ENCODE measurements at places on chromosomes 7 and 10.

- no peaks in the 10 kb centered on the region for H3K27me3 ChIP-seq
- no peak overlapping the region for H3K4me3 ChIP-seq
- H3K36me3 ChIP-seq: no peaks in the 10 kb centered on the region
- no peaks in the 10 kb centered on the region for H3K4me1 ChIP-seq
- no peak for DNase-seq
Measured at GRCh38 chr7:15495170-15495569, 66.6 kb downstream of the AGMO start.

GRCh38 chr7:92010215-92010614 is 69.6 kb downstream of the AKAP9 start:
- no peaks in the 10 kb centered on the region for H3K4me1 ChIP-seq
- peaks cover 53% of the 10 kb centered on the region for H3K36me3 ChIP-seq
- no peaks in the 10 kb centered on the region for H3K27me3 ChIP-seq
- no peak overlapping the region for H3K4me3 ChIP-seq
- no peak overlapping the region for H3K27ac ChIP-seq
- DNase-seq: no peak

GRCh38 chr10:130762491-130762890 is 549.0 kb downstream of the TCERG1L start:
- H3K36me3 ChIP-seq: no peaks in the 10 kb centered on the region
- no peaks in the 10 kb centered on the region for H3K4me1 ChIP-seq
- DNase-seq: no peak
- H3K27me3 ChIP-seq: no peaks in the 10 kb centered on the region
- H3K27ac ChIP-seq: no peak overlapping the region

DNA sequence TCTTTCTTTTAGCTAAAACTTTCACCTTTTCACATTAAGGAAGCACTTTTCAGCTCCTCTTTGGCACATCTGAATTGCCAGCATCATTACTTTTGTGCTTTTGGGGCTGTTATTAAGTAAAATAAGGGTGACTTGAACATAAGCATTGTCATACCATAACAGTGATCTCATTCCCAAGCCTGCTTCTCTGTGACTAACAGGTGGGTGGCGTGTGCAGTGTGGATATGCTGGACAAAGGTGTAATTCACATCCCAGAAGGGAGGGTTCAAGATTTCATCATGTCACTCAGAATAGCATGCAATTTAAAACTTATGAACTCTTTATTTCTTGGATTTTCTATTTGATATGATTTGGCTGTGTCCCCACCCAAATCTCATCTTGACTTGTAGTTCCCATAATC is 517.4 kb upstream of the MKI67 start:
- H3K27ac ChIP-seq: no peak overlapping the region
- peaks cover 3% of the 10 kb centered on the region for H3K27me3 ChIP-seq
- no peaks in the 10 kb centered on the region for H3K4me1 ChIP-seq
- no peak overlapping the region for H3K4me3 ChIP-seq
- DNase-seq: no peak

DNA sequence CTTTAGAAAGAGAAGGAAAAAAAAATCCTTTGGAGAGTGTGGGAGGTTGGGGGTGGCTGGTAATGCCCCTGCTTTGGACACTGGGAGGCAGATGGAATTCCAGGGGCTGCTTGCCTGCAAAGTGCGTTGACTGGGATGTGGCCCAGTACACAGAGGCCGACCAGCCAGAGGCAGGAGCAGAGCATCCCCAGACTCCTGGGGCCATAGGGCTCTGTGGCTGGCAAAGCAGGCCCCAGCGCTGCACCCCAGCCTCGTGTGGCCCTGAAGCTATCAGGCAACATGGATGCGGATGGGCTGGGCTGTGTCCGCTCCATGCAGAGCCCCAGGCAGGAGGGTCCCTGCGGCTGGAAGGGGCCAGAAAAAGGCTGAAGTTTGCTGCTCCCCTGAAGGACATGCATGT is 361.6 kb upstream of the FZD8 start:
- DNase-seq: no peak
- no peak overlapping the region for H3K27ac ChIP-seq
- H3K36me3 ChIP-seq: no peaks in the 10 kb centered on the region

GRCh38 chr7:5533821-5534367 is 110.3 kb upstream of the TNRC18 start:
- H3K27ac ChIP-seq: no peak overlapping the region
- H3K27me3 ChIP-seq: peaks cover 15% of the 10 kb centered on the region
- peaks cover 10% of the 10 kb centered on the region for H3K36me3 ChIP-seq
- H3K4me3 ChIP-seq: no peak overlapping the region
